ENCODE measurements at places on chromosomes 7 and 10. TPM values are rescaled to one million over a fixed set of nuclear protein-coding genes. Genes with fewer than 3 reads are reported as not detected.

LIPK gene
- not detected for total RNA-seq

ADAM22 gene
- 0.47 TPM for total RNA-seq

PARP12 gene
- total RNA-seq = 13.7 TPM

LAMB4 gene
- total RNA-seq = under 0.01 TPM

CALHM3 gene
- not detected for total RNA-seq

EVX1 gene
- total RNA-seq = not detected

Measured in bronchial smooth muscle cell (primary cell).